Frontal cortex (tissue), 4 donors: ENCODE measurements at places on chromosomes 6 and 20. TPM values are rescaled to one million over a fixed set of nuclear protein-coding genes. Genes with fewer than 3 reads are reported as not detected.

MRAP2 gene
- 7.7 TPM for total RNA-seq

CPXM1 gene
- total RNA-seq, result 7.3 TPM

HLA-F gene
- total RNA-seq, result 0.82 TPM

SLC22A16 gene
- not detected for total RNA-seq

PGC gene
- total RNA-seq, result under 0.01 TPM

ZNF334 gene
- 11.4 TPM for total RNA-seq

SLC22A1 gene
- not detected for total RNA-seq

IL17A gene
- not detected for total RNA-seq

- no peak for DNase-seq
Observed at GRCh38 chr6:134391205-134391604, 73.3 kb upstream of the SGK1 start.

- DNase-seq, result no peak
Observed at GRCh38 chr20:48957053-48957481, 35.6 kb downstream of the ARFGEF2 start.

GRCh38 chr20:64104667-64105451 lies 2.5 kb downstream of the NPBWR2 start:
- no peak for DNase-seq

DNA sequence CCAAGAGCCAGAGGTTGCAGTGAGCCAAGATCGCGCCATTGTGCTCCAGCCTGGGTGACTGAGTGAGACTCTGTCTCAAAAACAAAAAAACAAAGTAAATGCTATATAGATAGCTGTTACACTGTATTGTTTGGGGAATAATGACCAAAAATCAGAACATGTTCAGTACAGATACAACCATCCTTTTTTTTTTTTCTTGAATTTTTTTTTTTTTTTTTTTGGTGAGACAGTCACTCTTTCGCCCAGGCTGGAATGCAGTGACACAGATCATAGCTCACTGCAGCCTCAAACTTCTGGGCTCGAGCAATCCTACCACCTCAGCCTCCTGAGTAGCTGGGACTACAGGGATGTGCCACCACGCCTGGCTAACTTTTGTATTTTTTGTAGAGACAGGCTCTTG lies 63.7 kb downstream of the BCAS4 start:
- no peak for DNase-seq

- DNase-seq, result no peak
Observed at GRCh38 chr20:1616858-1617434, 2.9 kb downstream of the SIRPB1 start.

DNA sequence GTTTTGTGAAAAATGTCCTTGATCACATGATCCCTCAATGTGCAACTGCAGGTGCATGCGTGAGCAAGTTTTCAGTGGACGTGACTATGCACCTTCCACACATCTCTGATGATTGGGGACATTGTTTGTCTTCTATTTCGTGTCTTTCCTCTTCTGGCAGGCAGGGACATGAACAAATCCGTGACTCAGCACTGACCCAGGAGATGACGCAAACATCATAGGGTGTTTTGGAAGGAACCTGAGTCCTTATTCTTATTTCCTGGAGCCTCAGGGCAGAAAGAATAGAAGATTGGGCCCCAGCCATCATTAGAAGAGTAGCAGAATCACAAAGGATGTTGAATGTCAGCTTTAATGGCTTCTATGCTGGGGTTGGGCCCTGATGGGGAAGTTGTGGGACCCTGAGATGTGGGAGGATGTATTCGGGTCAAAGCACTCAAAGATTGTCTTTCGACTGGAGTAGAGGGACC lies 11.9 kb upstream of the SIRPD start:
- no peak for DNase-seq

DNA sequence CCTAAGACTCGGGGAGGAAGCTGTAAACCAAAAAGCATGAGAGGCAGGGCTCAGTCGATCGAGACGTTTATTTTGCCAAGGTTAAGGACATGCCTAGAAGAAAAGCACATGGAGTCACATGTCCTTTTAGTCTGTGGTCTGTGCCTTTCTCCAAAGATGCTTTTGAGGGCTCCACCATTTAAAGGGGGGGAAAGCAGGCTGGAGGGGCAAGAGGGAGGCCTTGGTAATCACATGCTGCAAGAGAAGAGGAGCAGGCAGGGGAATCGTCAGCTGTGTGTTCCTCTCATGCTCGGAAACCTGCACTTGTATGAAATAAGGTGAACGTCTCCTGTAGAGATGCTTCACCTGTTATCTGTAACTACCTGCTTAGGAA lies 9.1 kb upstream of the YTHDF1 start:
- no peak for DNase-seq

DNA sequence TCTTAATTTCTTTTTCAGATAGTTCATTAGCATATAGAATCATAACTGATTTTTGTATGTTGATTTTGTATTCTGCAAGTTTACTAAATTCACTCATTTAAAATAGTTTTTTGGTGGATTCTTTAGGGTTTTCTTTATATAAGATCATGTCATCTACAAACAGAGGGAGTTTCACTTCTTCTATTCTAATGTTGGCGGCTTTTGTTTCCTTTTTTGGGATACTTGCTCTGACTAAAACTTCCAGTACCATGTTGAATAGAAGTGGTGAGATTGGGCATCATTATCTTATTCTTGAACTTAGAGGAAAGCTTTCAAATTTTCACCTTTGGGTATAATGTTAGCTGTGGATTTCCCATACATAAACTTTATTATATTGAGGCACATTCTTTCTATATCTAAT lies 296.9 kb downstream of the BCKDHB start:
- DNase-seq, result no peak

DNA sequence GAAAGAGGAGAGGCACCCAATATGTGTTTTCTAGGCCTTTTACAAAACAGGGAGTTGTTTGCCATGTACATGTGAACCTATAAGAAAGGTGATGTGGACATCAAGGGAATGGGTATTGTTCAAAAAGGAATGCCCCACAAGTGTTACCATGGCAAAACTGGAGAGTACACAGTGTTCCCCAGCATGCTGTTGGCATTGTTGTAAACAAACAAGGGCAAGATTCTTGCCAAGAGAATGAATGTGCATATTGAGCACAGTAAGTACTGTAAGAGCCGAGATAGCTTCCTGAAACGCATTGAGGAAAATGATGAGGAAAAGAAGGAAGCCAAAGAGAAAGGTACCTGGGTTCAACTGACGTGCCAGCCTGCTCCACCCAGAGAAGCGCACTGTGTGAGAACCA lies 13.1 kb downstream of the QRSL1 start:
- DNase-seq, result no peak

- DNase-seq, result no peak
Observed at GRCh38 chr6:153044295-153044694, 41.8 kb upstream of the MTRF1L start.

GRCh38 chr20:44273231-44274215 lies 26.4 kb downstream of the GDAP1L1 start:
- DNase-seq, result no peak

GRCh38 chr20:62359043-62359490 lies 8.0 kb downstream of the LAMA5 start:
- no peak for DNase-seq

- no peak for DNase-seq
Observed at GRCh38 chr6:134614606-134615485, 296.9 kb upstream of the SGK1 start.

DNA sequence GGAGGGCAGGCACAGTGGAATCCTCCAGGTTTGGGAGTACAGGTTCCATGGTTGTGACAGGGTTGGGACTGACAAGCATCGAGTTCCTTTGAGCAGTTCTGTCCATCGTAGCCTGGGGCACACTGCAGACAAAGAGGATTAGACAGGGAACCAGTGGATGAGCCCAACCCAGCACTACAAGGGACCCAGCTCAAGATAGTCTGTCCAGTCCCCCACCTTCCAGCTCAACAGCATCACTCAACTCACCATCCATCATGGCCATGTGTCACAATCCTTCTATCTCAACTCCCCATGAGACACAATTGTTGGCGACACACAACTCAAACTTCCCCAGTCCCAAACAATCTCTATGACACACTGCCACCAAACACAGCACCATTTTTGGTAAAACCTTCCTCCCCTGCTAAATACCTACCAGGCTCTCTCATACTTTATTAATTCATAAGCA lies 11.8 kb upstream of the GPSM3 start:
- no peak for DNase-seq
